ENCODE measurements at places on chromosomes 16 and 17.

- no peak for DNase-seq
Observed at GRCh38 chr17:13490427-13490826, 111.3 kb downstream of the HS3ST3A1 start.

- no peak for DNase-seq
Observed at GRCh38 chr16:62712566-62712965, 676.3 kb upstream of the CDH8 start.

- no peak for DNase-seq
Observed at GRCh38 chr17:48258331-48258730, 150.8 kb downstream of the SNX11 start.

GRCh38 chr17:59456923-59457615 is 108.3 kb upstream of the DHX40 start:
- no peak for DNase-seq

DNA sequence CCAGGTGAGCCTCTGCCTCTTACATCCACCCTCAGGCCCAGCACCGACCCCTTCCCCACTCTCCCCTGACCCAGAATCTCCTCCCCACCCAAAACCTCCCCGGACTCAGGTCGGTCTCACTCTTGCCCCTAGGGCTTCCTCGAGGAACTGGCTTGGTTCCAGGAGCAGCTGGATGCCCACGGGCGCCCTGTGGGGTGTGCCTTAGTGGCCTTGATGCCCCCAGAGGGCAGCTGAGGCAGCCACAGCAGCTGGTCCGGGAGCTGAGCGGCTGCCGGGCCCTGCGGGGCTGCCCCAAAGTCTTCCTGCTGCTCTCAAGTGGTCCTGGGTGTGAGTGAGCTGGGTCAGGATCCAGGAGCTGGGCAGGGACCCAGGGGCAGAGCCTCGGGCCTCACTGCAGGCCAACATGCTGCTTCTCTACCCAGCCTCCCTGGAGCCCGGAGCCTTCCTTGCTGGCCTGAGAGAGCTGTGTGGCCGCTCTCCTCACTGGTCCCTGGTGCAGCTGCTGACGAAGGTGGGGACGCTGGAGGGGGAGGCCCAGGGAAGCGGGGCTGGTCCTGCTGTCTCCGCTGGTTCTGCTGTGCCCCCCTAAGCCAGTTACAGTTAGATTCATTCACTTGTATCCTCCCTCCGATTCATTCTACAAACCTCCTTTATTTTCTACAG is 9.6 kb downstream of the ZNF213 start:
- no peak for DNase-seq

- no peak for DNase-seq
Observed at GRCh38 chr17:74775409-74776043, 619 bp downstream of the NAT9 start.

DNA sequence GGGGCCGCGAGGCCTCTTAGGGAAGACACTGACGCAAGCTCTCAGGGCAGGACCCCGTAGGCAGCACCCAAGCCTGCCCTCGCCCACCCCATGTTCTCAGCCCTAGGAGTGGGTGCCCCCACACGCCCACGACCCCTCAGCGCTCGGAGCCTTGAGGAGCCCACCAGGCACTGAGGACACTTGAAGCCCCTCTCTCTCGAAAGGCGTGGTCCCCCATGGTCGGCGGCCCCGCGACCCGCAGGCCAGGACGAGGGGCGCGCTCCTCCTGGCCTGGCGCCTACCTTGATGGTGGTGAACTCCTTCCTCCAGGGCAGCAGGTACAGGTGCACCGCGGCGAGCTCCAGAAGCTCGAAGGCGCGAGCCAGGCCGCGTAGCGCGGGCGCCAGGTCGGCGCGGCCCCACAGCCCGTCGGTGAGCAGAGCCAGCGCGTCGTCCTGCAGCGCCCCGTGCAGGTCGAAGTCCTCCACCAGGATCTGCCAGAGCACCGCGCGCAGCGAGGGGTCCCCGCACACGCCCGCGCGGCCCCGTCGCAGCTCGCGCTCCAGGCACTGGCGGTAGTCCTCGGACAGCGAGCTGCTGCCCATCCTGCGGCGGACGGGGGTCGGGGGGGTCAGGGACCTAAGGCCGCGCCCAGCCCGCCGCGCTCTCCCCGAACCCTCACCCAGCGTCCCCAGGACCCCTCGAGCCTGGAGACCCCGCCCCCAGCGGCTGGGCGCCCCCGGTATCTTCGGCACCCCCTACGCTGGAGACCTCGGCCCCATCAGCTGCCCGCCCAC is 668 bp downstream of the SPATA2L start:
- DNase-seq = peak; percentile 49

- no peak for DNase-seq
Observed at GRCh38 chr16:89380681-89381080, 109.7 kb downstream of the ANKRD11 start.

DNA sequence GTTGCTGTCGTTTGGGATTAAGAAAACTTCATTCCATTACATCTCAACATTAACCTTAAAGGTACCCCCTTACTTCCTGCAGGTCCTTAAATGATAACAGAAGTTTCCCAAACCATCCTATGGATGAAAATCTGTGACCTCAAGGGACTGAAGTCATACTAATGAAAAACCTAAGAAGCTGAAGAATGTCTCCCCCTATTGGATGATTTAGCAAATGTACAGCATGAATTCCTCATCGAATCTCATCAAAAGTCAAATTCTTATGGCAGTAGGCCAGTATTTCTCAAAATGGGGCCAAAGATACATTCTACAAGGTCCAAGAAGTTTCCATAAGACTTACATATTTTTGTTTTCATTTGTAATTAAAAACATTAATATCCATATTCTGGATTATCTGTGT is 13.5 kb downstream of the SCO1 start:
- DNase-seq = peak; percentile 13

DNA sequence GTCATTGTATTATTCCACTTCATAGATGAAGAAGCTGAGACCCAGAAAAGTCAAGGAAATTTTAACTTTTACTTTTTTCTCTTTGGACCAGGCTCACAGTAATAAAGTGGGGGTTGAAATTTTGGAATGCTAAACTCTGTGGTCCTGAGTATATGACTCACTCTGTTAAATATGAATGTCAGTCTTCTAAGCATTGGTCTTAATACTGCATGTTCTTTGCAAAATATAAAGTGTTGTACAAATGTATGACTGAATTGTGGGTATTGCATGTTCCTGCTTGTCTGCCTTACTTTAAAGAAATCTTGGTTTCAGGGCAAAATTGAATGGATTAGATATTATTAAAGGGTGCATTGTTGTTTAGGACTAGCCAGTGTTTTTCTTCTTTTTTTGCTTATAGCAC is 950.8 kb upstream of the GOT2 start:
- no peak for DNase-seq

- DNase-seq = no peak
Observed at GRCh38 chr16:23962001-23962400, 126.2 kb downstream of the PRKCB start.

- no peak for DNase-seq
Observed at GRCh38 chr17:63171428-63172393, 205.7 kb downstream of the TANC2 start.

DNA sequence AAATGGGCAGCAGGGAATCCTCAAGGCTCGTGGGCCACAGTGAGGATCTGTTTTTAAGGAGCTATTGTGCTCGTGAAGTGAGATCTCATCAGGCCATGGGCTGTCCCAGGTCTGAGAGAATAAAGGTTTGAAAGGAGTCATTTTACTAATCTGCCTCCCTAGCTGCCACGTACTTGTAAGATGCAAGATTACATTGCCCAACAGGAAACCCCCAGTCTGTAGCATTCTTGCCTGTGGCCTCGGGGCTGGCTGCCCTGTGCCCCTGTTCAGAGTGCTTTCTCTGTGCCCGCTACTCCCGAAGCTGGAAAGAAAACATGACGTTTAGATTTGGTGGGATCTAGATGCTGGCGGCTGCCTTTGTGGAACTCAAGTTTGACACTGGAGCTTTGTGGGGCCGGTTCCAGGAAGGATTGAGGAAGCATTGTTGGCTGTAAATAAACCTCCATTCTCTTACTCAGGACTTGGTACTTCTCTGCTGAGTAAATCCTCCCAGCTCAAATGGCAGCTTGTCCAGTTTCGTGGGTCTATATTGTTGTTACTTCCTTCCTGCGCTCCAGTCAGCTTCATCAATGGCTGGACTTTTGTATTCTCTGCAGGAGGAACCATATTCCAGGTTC is 21.2 kb downstream of the SAP30BP start:
- no peak for DNase-seq

- no peak for DNase-seq
Observed at GRCh38 chr17:7383742-7384488, 3.0 kb downstream of the TNK1 start.

DNA sequence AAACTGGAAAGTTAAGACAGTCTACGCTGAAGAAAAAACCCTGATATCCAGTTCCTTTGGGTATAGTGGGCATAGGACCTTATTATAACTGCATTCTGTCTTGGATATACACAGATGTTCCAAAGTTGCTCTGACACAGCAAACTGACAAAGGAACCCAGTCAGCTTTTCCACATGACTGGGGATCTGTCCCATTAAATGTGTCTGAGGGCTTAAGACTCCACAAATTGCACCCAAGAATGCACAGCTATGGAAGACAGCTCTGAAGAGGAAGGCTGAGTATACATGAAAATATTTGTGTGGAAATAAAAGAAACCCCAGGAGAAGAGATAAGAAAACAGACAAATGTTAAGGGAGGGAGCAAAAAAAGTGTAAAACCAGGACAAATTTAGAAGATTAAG is 114.1 kb downstream of the SPAG9 start:
- no peak for DNase-seq

DNA sequence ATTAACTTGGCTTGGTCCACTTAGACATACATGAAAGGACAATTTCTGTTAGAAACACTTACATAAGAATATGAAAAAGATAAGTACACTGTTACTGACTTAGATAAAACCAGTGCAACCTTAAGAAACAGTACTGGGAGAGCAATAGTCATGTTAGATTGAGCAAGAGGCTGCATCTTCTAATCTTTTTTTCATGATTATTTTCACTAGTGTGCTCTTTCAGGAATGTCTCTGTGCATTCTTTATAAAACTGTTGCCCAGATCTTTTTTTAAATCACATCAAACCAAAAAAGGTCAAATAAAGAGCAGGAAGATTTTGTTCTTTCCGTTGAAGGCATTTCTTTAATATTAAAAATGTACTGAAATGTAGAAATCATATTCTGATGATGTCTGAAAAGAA is 100.7 kb upstream of the AXIN2 start:
- DNase-seq = no peak

- DNase-seq = no peak
Observed at GRCh38 chr16:649631-650030, 466 bp downstream of the WDR90 start.

DNA sequence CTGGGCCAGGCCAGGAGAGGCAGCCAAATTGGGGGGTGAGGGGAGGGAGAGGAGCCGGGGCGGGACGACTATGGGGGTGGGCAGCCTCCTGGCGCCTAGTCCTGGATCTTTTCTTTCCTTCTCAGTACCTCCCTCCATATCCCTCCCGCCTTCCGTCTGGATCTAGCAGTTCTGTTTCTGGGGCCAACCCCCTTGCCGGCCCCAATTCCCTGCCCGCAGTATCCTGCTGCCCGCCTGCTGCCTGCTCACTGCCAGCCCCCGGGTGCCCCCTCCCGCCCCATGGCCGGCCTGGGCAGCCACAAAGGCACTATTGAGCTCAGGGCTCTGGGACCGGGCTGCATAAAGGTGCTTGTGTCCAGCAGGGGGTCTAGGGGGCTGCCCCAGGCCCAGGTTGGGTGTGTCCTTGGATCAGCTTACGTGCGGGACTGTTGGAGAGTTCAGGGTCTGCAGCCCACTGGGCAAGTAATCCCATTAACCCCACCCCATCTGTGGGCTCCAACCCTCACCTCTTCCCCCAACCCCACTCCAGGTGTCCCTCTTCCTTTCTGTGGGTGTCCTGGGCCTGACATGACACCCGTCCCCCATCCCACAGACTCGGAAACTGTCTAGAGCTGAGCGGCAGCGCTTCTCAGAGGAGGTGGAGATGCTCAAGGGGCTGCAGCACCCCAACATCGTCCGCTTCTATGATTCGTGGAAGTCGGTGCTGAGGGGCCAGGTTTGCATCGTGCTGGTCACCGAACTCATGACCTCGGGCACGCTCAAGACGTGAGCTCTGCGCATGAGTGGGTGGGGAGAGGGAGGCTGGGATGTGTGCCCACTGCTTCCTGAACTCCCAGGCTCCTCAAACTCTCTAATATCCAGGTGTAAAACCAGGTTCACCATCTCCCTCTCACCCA is 2.0 kb downstream of the WNK4 start:
- no peak for DNase-seq

Data from SHP77 (cell line).